Activated CD4-positive, alpha-beta T cell treated with anti-CD3 and anti-CD28 coated beads, Interleukin-2, amount 50 U/mL, for 48 hours (primary cell): ENCODE measurements at places on chromosomes 12 and 14.

GRCh38 chr14:69043596-69044260, 64.6 kb upstream of the ACTN1 start:
- no peak for DNase-seq

DNA sequence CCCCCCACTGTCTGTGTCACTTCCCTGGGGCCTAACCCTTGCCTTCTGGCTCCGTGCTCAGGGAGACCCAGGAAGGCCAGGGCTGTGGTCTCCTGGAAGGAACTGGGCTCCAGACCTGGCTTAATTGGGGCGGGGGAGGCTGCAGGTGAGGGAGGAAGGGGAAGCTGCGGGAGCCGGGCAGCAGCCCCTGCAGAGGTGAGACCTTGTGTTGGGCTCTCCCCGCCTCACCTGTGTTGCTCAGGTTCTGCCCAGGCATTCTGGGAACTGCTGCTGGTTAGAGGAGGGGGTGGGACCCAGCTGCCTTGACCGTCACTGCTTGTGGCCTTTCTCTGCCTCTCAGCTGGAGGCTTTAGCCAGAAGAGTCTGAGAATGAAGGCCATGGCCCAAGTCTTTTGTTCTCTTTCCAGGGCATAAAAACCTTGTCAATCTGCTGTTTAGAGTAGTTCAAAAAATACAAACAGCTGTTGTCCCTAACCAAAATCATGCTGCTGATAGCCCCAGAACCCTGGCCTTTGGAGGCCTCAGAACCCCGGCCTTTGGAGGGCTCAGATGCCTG, 247.6 kb downstream of the CHST11 start:
- no peak for DNase-seq

GRCh38 chr12:152440-152839, 61.5 kb downstream of the SLC6A12 start:
- DNase-seq: no peak

GRCh38 chr12:69173368-69173767, 66.0 kb upstream of the CPSF6 start:
- no peak for DNase-seq

GRCh38 chr12:93727911-93728310, 50.7 kb downstream of the CRADD start:
- no peak for DNase-seq

DNA sequence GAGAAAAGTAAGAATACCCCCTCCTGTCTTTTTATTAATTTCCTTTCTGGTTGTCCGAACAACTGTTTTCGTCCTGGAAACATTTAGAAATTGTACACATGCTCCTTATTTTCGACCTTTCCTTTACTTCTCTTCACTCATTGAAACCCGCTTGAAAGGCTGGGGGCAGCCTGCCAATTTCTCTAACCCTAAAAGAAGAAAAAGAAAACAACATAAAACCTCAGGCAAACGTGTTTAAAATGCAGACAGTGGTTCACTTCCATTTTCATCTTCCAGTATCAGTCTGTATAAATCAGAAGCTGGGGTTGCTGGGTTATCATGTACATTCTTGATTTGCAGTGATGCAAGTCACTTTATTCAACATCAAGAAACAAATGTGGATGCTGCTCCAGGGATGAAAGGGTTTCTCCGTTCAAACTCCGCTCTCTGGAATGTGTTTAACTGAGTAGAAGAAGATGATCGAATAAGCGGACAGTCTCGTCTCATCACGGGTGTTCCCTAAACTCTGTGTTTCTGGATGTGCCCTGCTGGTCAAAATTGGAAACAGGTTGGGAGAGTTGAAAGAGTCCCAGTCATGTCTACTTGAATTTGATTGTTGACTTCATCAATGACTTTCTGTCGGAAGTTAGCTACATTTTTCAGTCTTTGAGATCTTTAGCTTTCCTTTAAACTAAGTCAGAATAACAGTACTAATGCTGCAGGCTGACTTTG, 1042.2 kb downstream of the BCL11B start:
- DNase-seq: no peak

- no peak for DNase-seq
These were observed 148.2 kb downstream of the KIF21A start for GRCh38 chr12:39294715-39295114.

GRCh38 chr12:10341892-10342509, 34.3 kb downstream of the KLRD1 start:
- DNase-seq: no peak

GRCh38 chr14:60878536-60878935, 102.3 kb downstream of the TRMT5 start:
- no peak for DNase-seq

GRCh38 chr12:90299121-90299520, 590.5 kb upstream of the ATP2B1 start:
- no peak for DNase-seq

- no peak for DNase-seq
These were observed 12.0 kb downstream of the TFCP2 start for GRCh38 chr12:51160814-51161459.

- DNase-seq: no peak
These were observed 72.6 kb downstream of the AACS start for GRCh38 chr12:125137766-125138344.

DNA sequence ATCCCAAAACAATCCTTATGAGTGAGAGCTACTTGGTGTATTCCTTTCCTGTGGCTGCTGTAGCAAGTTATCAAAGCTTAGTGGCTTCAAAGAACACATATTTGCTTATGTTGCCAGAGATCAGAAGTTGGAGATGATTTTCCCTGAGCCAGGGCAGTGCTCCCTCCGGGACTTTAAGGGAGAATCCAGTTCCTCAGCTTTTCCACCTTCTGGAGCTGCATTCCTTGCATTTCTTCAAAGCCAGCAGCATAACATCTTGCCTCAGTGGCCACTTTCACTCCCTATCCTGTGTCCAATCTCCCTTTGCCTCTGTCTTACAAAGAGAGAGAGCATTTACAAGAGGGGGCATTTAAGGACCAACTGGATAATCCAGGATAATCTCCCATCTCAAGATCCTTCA, 33.7 kb downstream of the P2RX7 start:
- DNase-seq: no peak

DNA sequence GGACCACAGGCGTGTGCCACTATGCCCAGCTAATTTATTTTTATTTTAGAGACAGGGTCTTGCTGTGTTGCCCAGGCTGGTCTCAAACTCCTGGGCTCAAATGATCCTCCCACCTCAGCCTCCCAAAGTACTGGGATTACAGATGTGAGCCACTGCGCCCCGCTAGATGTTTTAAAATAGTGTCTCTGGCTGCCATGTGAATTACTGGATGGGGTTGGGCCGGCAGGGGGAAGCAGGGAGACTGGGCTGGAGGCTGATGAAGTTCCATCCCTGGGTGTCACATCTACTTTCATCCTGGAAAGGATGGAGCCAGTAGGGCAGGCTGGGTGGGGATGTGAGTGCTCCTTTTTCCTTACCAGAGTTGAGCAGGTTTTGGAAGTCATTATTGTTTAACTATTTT, 46.1 kb downstream of the DNAH10 start:
- DNase-seq: peak; percentile 4

- no peak for DNase-seq
These were observed 282.1 kb downstream of the TMTC2 start for GRCh38 chr12:82968631-82969367.

GRCh38 chr12:121579981-121580868, 598 bp downstream of the KDM2B start:
- DNase-seq: peak; percentile 78

GRCh38 chr12:14303661-14304155, 61.8 kb upstream of the ATF7IP start:
- DNase-seq: no peak

GRCh38 chr12:124301084-124301654, 6.3 kb downstream of the RFLNA start:
- no peak for DNase-seq

- DNase-seq: no peak
These were observed 2.6 kb upstream of the OR6J1 start for GRCh38 chr14:22646570-22647254.

GRCh38 chr14:64998455-64998931, 11.8 kb downstream of the FNTB start:
- no peak for DNase-seq

GRCh38 chr12:115261691-115262398, 577.9 kb upstream of the TBX3 start:
- DNase-seq: no peak

- DNase-seq: no peak
These were observed 183.7 kb downstream of the DACT1 start for GRCh38 chr14:58821421-58821820.

- no peak for DNase-seq
These were observed 12.1 kb upstream of the BCDIN3D start for GRCh38 chr12:49854976-49855375.

- no peak for DNase-seq
These were observed 35.3 kb upstream of the INF2 start for GRCh38 chr14:104654119-104654518.

GRCh38 chr14:32494609-32495434, 165.7 kb downstream of the AKAP6 start:
- no peak for DNase-seq

GRCh38 chr12:76124456-76124855, 40.0 kb upstream of the NAP1L1 start:
- no peak for DNase-seq

- no peak for DNase-seq
These were observed 845.6 kb upstream of the SEL1L start for GRCh38 chr14:82379291-82379690.

GRCh38 chr12:122350141-122350848, 72.2 kb downstream of the CLIP1 start:
- no peak for DNase-seq

GRCh38 chr14:56300495-56300894, 182.3 kb downstream of the PELI2 start:
- DNase-seq: no peak

DNA sequence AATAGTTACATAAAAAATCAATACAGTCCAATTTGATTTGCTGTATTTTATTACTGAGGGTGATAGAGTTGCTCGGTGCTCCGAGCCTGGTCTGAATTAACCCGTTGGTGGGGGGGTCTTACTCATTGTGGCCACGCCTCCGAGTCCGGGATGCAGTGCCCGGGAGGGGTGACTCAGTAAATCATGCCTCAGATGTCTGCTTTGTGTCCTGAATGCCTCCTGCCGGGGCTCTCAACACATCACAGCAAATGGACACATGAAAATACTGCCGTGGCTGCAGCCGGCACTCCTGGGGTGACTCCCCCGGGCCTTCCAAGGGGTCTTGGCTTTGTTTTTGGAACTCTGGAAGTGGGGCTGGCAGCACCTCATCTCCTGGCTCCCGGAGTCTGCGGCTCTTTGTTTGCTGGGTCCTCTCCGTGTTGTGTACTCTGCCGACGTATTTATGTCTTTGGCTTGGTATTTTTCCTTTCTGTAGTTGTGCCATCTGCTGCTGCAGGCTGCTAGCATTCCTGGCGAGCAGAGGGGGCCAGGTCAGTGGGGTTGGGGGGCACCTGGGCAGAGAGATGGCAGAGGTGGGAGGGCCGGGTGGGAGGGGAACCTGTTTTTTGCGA, 129.0 kb downstream of the AACS start:
- no peak for DNase-seq

DNA sequence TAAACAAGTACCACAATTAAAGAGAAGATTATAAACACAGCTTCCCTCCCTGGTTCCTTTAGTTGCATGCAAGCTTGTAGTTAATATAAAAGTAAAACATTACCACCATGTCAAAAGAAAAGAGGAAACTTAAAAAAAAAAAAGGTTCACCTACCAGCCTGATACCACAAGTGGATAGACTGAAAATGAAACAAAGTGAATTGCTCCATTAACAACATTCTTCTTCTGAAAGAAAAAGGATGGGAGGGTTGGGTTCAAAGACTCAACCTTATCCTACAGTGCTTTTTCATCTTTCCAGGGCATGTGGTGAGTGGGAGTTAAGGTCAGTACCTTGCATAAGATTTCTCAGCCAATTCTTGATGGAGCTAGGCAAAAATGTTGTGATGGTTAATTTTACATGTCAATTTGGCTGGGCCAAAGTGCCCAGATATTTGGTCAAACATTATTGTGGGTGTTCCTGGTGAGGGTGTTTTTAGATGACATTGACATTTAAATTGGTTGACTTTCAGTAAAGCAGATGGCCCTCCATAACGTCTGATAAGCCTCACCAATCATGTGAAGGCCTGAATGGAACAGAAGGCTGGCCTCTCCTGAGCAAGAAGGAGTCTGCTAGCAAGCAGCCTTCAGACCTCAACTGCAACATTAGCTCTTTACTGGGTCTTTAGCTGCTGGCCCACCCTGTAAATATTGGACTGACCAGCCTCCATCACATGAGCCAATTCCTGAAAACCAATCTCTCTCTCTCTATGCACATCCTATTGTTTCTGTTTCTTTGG, 28.8 kb downstream of the VCPKMT start:
- no peak for DNase-seq

DNA sequence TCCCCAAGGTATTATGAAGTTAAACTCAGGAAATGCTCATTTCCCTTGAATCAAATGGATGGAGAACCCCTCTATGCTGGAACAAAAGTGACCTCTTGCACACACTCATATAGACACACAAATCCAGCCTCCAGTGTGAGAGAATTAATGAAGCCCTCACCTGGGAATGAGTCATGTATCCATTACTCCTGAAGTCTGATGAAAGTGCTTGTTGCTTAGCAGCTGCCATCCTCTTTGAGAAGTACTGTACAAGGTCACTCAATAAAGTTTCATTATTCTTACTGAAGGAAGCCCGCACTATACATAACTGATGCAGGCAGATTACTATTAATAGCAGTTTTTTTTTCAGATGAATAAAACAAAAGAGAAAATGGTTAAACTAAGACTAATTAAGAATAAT, 102.3 kb downstream of the RERG start:
- no peak for DNase-seq

- no peak for DNase-seq
These were observed 145.8 kb downstream of the RBM19 start for GRCh38 chr12:113820309-113820708.

DNA sequence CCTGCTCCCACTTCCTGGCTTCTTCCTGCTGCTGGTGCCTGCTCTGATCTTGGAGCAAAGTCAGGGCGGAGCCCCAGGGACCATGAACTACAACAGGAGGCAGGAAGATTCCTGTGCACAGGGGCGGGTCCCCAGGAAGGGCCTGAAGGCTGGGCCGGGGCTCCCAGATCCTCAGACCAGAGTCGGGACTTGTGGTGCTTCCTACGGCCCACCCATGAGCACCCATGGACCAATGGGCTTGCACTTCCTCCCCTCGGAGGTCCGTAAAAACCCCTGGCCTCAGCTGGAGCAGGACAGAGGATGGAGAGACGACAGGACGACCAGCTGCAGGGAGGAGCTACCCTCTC, 1287.1 kb downstream of the TMEM121 start:
- no peak for DNase-seq

DNA sequence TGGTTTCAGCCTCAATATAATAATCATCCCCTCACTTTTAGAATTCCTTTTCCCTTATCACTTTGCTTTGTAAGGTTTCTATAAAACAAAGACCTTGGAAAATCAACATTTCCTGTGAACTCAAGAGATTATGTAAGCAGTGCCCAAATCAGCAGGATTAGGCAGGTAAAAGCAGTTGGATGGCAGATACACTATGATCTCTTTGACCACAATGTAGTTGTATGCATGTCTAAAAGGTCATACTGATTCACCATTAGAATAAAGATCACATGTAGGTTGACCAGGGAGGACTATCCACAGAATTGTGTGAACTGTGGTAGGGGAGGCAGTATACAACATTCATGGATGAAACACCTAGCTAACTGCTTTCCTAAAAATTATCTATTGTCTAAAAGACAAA, 57.5 kb downstream of the DENND5B start:
- no peak for DNase-seq

GRCh38 chr12:592024-592505, 71.2 kb downstream of the NINJ2 start:
- no peak for DNase-seq

GRCh38 chr14:99621948-99622347, 17.9 kb upstream of the CCDC85C start:
- no peak for DNase-seq
